ENCODE measurements at places on chromosomes 1 and 21. TPM values are rescaled to one million over a fixed set of nuclear protein-coding genes. Genes with fewer than 3 reads are reported as not detected.
A peak's percentile ranks its signal among the peaks of the same experiment; 100 is the strongest.

- no peaks in the 10 kb centered on the region for H3K27me3 ChIP-seq
- H3K36me3 ChIP-seq, result peaks cover 45% of the 10 kb centered on the region
- peak; percentile 42 for DNase-seq
Measured at GRCh38 chr21:42850866-42851391, 28.4 kb downstream of the WDR4 start.

- H3K36me3 ChIP-seq, result no peaks in the 10 kb centered on the region
- H3K27ac ChIP-seq, result no peak overlapping the region
- peaks cover 5% of the 10 kb centered on the region for H3K4me1 ChIP-seq
- no peak overlapping the region for H3K4me3 ChIP-seq
- no peak for DNase-seq
Measured at GRCh38 chr1:172287208-172287607, 133.3 kb upstream of the C1orf105 start.

- H3K36me3 ChIP-seq, result peaks cover 32% of the 10 kb centered on the region
- peak overlapping the region; percentile 1 for H3K27ac ChIP-seq
- DNase-seq, result no peak
- H3K27me3 ChIP-seq, result no peaks in the 10 kb centered on the region
- H3K4me3 ChIP-seq, result no peak overlapping the region
Measured at GRCh38 chr1:31051611-31052010, 13.9 kb downstream of the PUM1 start.

GRCh38 chr1:156807627-156808026, 9.0 kb downstream of the SH2D2A start:
- peak overlapping the region; percentile 84 for H3K27ac ChIP-seq
- peaks cover 44% of the 10 kb centered on the region for H3K36me3 ChIP-seq
- DNase-seq, result peak; percentile 46
- H3K4me3 ChIP-seq, result peak overlapping the region; percentile 6
- no peaks in the 10 kb centered on the region for H3K27me3 ChIP-seq

- H3K27ac ChIP-seq, result peak overlapping the region; percentile 90
- peak overlapping the region; percentile 67 for H3K4me3 ChIP-seq
- H3K27me3 ChIP-seq, result no peaks in the 10 kb centered on the region
- peaks cover 24% of the 10 kb centered on the region for H3K4me1 ChIP-seq
- peak; percentile 35 for DNase-seq
Measured at GRCh38 chr1:82161700-82162141, 361.0 kb downstream of the ADGRL2 start.

DNA sequence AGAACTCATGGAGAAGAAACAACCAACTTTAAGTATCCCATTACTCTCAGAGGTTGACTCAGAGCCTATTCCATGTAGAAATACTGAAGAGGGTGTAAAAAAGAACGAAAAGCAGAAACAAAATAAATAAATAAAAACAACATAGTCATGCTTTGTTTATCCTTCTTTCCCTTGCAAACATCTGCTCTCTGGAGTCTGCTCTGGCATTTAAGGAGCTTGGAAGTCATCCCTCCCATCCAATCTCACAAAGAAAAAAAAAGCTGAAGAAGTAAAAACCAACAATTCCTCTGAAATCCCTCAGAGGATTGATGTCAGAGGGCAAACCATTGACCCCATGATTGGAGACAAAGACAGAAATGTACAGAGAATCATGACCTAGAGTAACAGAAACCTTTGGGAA, 302.6 kb upstream of the GREM2 start:
- H3K36me3 ChIP-seq, result no peaks in the 10 kb centered on the region
- no peak overlapping the region for H3K4me3 ChIP-seq
- H3K27me3 ChIP-seq, result no peaks in the 10 kb centered on the region
- H3K27ac ChIP-seq, result no peak overlapping the region
- H3K4me1 ChIP-seq, result no peaks in the 10 kb centered on the region
- DNase-seq, result no peak

- no peaks in the 10 kb centered on the region for H3K27me3 ChIP-seq
- H3K36me3 ChIP-seq, result no peaks in the 10 kb centered on the region
- H3K27ac ChIP-seq, result no peak overlapping the region
- no peak for DNase-seq
- H3K4me3 ChIP-seq, result no peak overlapping the region
- no peaks in the 10 kb centered on the region for H3K4me1 ChIP-seq
Measured at GRCh38 chr1:80673935-80674597, 1126.7 kb upstream of the ADGRL2 start.

- H3K4me3 ChIP-seq, result no peak overlapping the region
- H3K27ac ChIP-seq, result no peak overlapping the region
- no peaks in the 10 kb centered on the region for H3K36me3 ChIP-seq
- no peaks in the 10 kb centered on the region for H3K4me1 ChIP-seq
- H3K27me3 ChIP-seq, result peaks cover 10% of the 10 kb centered on the region
Measured at GRCh38 chr1:54987919-54988705, 7.7 kb downstream of the TMEM61 start.

DNA sequence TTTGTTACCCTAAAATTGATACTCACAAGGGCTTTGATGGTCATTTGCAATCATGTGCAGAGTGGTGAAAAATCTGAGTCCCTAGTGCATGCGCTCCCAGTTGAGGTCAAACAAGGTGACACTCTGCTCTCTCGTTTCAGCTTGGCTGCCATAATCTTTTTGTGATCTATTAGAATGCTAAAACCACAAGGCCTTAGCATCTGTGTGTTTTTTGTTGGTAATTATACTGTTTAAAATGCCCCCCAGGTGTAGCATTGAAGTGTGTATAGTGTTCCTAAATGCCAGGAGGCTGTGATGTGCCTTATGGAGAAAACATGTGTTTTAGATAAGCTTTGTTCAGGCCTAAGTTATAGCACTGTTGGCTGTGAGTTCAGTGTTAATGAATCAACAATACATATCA, 89.3 kb downstream of the PLD5 start:
- H3K27me3 ChIP-seq, result no peaks in the 10 kb centered on the region
- no peak for DNase-seq
- no peaks in the 10 kb centered on the region for H3K4me1 ChIP-seq
- no peaks in the 10 kb centered on the region for H3K36me3 ChIP-seq

DNA sequence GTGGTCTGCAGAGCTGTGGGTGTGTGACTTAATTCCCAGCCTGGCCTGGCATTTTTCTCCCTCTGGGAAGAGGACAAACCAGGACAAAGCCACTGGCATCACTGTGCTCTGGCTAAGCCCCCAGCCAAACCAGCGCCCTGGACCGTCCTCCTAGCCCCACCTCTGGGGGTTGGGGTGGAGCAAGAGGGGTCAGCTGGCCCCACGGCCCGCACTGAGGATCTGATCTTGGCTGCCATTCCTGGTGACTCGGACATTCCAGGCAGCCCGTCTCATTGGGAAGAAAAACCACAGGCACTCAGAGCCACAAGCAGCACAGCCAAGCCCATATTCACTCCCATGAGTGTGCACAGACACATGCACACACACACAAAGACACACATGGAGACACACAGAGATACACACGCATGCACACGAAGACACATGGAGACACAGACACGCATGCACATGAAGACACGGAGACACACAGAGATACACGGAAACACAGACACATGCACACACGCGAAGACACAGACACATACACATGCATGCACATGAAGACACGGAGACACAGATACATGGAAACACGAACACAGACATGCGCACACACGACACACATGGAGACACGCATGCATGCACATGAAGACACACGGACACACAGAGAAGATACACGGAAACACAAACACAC, 2.3 kb upstream of the MXRA8 start:
- DNase-seq, result no peak
- H3K4me1 ChIP-seq, result peaks cover 22% of the 10 kb centered on the region
- H3K27ac ChIP-seq, result no peak overlapping the region

Gene AMPD1
- total RNA-seq, result not detected
